Hair follicle dermal papilla cell (primary cell): ENCODE measurements at places on chromosomes 16 and 17. TPM values are rescaled to one million over a fixed set of nuclear protein-coding genes. Genes with fewer than 3 reads are reported as not detected.

Gene TEKT1
- total RNA-seq = not detected in 2 replicates

Gene MYH13
- not detected in 2 replicates for total RNA-seq

Gene TRPV3
- total RNA-seq = 0.73 and 0.81 TPM in 2 replicates

Gene OGFOD3
- total RNA-seq = 37.6 and 45.8 TPM in 2 replicates

Gene OR4D1
- total RNA-seq = not detected in 2 replicates

Gene CIBAR2
- total RNA-seq = not detected in 2 replicates

Gene KRTAP17-1
- not detected in 2 replicates for total RNA-seq

Gene FOXN1
- not detected in 2 replicates for total RNA-seq

Gene FN3K
- 1.8 and 2.4 TPM in 2 replicates for total RNA-seq

Gene CASKIN1
- 0.12 and 0.16 TPM in 2 replicates for total RNA-seq

Gene PRR11
- 45.3 and 127 TPM in 2 replicates for total RNA-seq

Gene ALDH3A1
- total RNA-seq = 8.1 and 10.4 TPM in 2 replicates

Gene EME1
- total RNA-seq = 0.32 and 0.85 TPM in 2 replicates

Gene MMP28
- 0.16 and 1.2 TPM in 2 replicates for total RNA-seq

Gene SLC6A2
- under 0.01 TPM in 1 of 2 replicates, not detected in the other for total RNA-seq

Gene TSPOAP1
- 1.9 and 2.1 TPM in 2 replicates for total RNA-seq

Gene SLC16A13
- 0.73 and 1.1 TPM in 2 replicates for total RNA-seq

Gene PRDM7
- total RNA-seq = not detected in 2 replicates

Gene CCL18
- total RNA-seq = not detected in 2 replicates

Gene FDXR
- 14.1 and 26.0 TPM in 2 replicates for total RNA-seq

Gene PRMT7
- total RNA-seq = 42.4 and 43.2 TPM in 2 replicates

Gene GPR142
- total RNA-seq = not detected in 2 replicates

Gene FOXL1
- 2.9 TPM in 2 replicates for total RNA-seq

Gene KRTAP4-2
- not detected in 2 replicates for total RNA-seq

Gene CFAP97D1
- not detected in 2 replicates for total RNA-seq

Gene RAB26
- 0.61 and 0.97 TPM in 2 replicates for total RNA-seq

Gene TP53TG3C
- total RNA-seq = not detected in 2 replicates

Gene NPW
- total RNA-seq = not detected in 2 replicates

Gene CHRNE
- 4.7 and 5.8 TPM in 2 replicates for total RNA-seq

Gene CRAMP1
- total RNA-seq = 13.2 and 17.2 TPM in 2 replicates

Gene KCNJ16
- total RNA-seq = 0.36 TPM in 1 of 2 replicates, not detected in the other

Gene HOXB2
- 9.6 and 11.2 TPM in 2 replicates for total RNA-seq

Gene KRTAP3-1
- total RNA-seq = not detected in 2 replicates

Gene G6PC1
- not detected in 2 replicates for total RNA-seq

Gene SPATA22
- total RNA-seq = 0.49 and 0.85 TPM in 2 replicates

Gene COL1A1
- 4,697 and 6,239 TPM in 2 replicates for total RNA-seq

Gene NLRP1
- total RNA-seq = 34.9 and 36.8 TPM in 2 replicates

Gene CSH2
- not detected in 2 replicates for total RNA-seq

Gene KRT32
- total RNA-seq = not detected in 2 replicates

Gene TIMP2
- 256 and 268 TPM in 2 replicates for total RNA-seq

Gene SLC13A5
- not detected in 2 replicates for total RNA-seq

Gene DCTN5
- 44.8 and 47.1 TPM in 2 replicates for total RNA-seq

Gene CCL14
- total RNA-seq = not detected in 2 replicates

Gene HEATR9
- not detected in 2 replicates for total RNA-seq
